ENCODE measurements at places on chromosomes 16 and 17.

- no peak for DNase-seq
Observed at GRCh38 chr17:46771561-46772474, 46.7 kb downstream of the WNT3 start.

GRCh38 chr16:87276091-87276701, 41.0 kb downstream of the C16orf95 start:
- no peak for DNase-seq

DNA sequence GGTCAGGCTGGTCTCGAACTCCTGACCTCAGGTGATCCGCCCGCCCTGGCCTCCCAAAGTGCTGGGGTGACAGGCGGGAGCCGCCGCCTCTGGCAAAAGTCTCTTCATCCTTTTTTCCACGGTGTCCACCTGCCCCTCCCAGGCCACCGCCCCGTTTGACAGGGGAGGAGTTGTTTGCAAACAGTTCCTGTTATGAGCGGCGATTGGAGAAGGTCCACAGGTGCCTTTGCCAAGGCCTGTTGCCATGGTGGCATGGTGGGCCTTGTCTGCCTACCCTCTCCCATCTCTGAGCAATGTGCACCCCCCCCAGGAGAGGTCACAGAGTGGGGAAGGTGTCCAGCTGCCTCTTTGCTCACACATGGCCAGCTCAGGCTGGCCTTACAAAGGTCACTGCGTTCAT, 16.0 kb upstream of the RAP1GAP2 start:
- no peak for DNase-seq

GRCh38 chr17:34570506-34570905, 8.9 kb upstream of the TMEM132E start:
- no peak for DNase-seq

GRCh38 chr16:50455288-50455845, 86.6 kb upstream of the BRD7 start:
- no peak for DNase-seq

GRCh38 chr16:85682516-85682915, 6.2 kb downstream of the GINS2 start:
- no peak for DNase-seq

DNA sequence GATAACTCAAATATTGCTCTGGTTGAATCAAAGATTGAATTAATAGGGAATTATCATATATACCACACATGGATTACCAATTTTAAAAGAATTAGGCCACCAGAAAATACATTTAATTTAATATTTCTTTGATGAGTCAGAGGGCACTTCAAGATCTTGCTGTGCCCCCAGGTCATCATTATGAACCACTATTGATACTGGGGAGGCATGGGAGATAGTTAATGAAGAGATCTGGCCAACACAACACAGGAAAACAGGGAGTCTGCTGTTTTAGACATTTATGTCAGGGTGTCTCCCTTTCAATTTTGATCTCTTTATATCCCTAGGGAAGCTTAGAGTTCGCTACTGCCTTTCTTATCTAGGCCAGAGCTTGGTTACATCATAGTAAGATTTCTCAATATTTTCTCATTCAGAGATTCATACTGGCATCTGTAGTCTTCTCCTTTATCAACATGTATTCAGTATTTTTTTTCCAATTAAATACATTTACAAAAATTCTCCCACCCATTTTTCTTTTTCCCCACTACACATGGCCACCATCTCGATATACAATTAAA, 158.3 kb upstream of the ZFHX3 start:
- DNase-seq, result no peak

DNA sequence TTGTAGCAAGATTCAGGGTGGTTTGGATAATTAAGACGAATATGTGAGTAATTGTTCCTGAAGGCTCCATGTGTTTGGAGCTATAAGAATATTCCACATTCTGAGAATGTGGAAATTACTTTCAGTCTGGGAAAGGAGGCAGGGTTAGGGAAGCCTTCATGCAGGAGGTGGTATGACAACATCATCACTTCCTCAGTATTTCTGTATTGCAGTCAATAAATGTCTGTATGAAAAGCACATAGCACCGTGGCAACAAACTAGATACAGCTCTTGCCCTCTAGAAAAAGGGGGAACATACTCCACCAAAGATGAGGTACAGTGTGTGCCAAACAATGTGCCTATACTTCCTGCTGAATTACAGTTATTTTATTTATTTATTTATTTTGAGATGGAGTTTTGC, 26.1 kb upstream of the DHRS7B start:
- no peak for DNase-seq

- DNase-seq, result no peak
Observed at GRCh38 chr17:50675627-50676026, 32.1 kb downstream of the ANKRD40 start.

Measured in fibroblast of mammary gland (primary cell).